ENCODE measurements at places on chromosomes 3 and 15. TPM values are rescaled to one million over a fixed set of nuclear protein-coding genes. Genes with fewer than 3 reads are reported as not detected.

The CSPG5 gene
- 10.4 TPM for total RNA-seq

The CPN2 gene
- total RNA-seq, result not detected

The GOLGA6D gene
- 0.12 TPM for total RNA-seq

The LRRC2 gene
- total RNA-seq, result 1.1 TPM

The MYH15 gene
- total RNA-seq, result 0.18 TPM

The GPR15 gene
- 0.31 TPM for total RNA-seq

The ANKUB1 gene
- total RNA-seq, result 3.5 TPM

The IL5RA gene
- 23.3 TPM for total RNA-seq

The NCEH1 gene
- 52.1 TPM for total RNA-seq

The ANKRD63 gene
- not detected for total RNA-seq

The ZNF662 gene
- 22.7 TPM for total RNA-seq

The INSYN1 gene
- 5.6 TPM for total RNA-seq

The TRAT1 gene
- total RNA-seq, result 0.40 TPM

The AMIGO3 gene
- total RNA-seq, result not detected

The KLHL25 gene
- total RNA-seq, result 9.2 TPM

The TRPM7 gene
- total RNA-seq, result 29.6 TPM

The GOLGA8B gene
- 69.9 TPM for total RNA-seq

The CTXN2 gene
- not detected for total RNA-seq

The SHQ1 gene
- 25.0 TPM for total RNA-seq

The GHSR gene
- not detected for total RNA-seq

The LARP6 gene
- 4.2 TPM for total RNA-seq

The AADACL2 gene
- not detected for total RNA-seq

The LSMEM2 gene
- 0.12 TPM for total RNA-seq

The ALDH1A2 gene
- total RNA-seq, result 15.3 TPM

The CSPG4 gene
- total RNA-seq, result 32.4 TPM

The VWA5B2 gene
- total RNA-seq, result 1.7 TPM

The MRPL46 gene
- total RNA-seq, result 12.1 TPM

The SNRK gene
- total RNA-seq, result 139 TPM

The IQCH gene
- total RNA-seq, result 7.7 TPM
